ENCODE measurements at places on chromosomes 5 and 9. TPM values are rescaled to one million over a fixed set of nuclear protein-coding genes. Genes with fewer than 3 reads are reported as not detected.

The NTRK2 gene
- 3.4 TPM for polyA plus RNA-seq

The GRXCR2 gene
- polyA plus RNA-seq: not detected

The C5orf46 gene
- polyA plus RNA-seq: 2.7 TPM

The HK3 gene
- not detected for polyA plus RNA-seq

The GPR21 gene
- 0.75 TPM for polyA plus RNA-seq

The SMIM33 gene
- not detected for polyA plus RNA-seq

The LCN10 gene
- not detected for polyA plus RNA-seq

The SPAAR gene
- polyA plus RNA-seq: 0.52 TPM

The TSSK1B gene
- polyA plus RNA-seq: not detected

The TGFBI gene
- 396 TPM for polyA plus RNA-seq

The IL4 gene
- polyA plus RNA-seq: not detected

The ABO gene
- 15.7 TPM for polyA plus RNA-seq

The SEMA4D gene
- polyA plus RNA-seq: 10.1 TPM

The PCDHA9 gene
- 0.57 TPM for polyA plus RNA-seq

The PHF24 gene
- 0.11 TPM for polyA plus RNA-seq

The EHMT1 gene
- polyA plus RNA-seq: 47.7 TPM

The ARHGAP26 gene
- polyA plus RNA-seq: 19.8 TPM

The NEURL1B gene
- polyA plus RNA-seq: 0.65 TPM

The HACD4 gene
- polyA plus RNA-seq: 1.3 TPM

The CARTPT gene
- not detected for polyA plus RNA-seq

The IL33 gene
- polyA plus RNA-seq: not detected

The RUSC2 gene
- 16.6 TPM for polyA plus RNA-seq

The PRR16 gene
- polyA plus RNA-seq: 15.3 TPM

The CER1 gene
- polyA plus RNA-seq: not detected

The LEAP2 gene
- polyA plus RNA-seq: 30.5 TPM

The CKMT2 gene
- 7.8 TPM for polyA plus RNA-seq

The ADGRD2 gene
- not detected for polyA plus RNA-seq

The LRRC26 gene
- 2.6 TPM for polyA plus RNA-seq

The GRIN1 gene
- polyA plus RNA-seq: not detected

The SLC6A18 gene
- not detected for polyA plus RNA-seq

The CYSTM1 gene
- 262 TPM for polyA plus RNA-seq

The KLF4 gene
- 35.0 TPM for polyA plus RNA-seq

The SLC25A48 gene
- polyA plus RNA-seq: 0.79 TPM

The ZDHHC21 gene
- polyA plus RNA-seq: 4.7 TPM

The MYMK gene
- polyA plus RNA-seq: 1.3 TPM

The RRAGA gene
- 127 TPM for polyA plus RNA-seq

The CTNND2 gene
- polyA plus RNA-seq: 27.7 TPM

The FRRS1L gene
- 2.6 TPM for polyA plus RNA-seq

The NFIB gene
- 15.2 TPM for polyA plus RNA-seq
